ENCODE measurements at places on chromosomes 1 and 21. TPM values are rescaled to one million over a fixed set of nuclear protein-coding genes. Genes with fewer than 3 reads are reported as not detected.

DNA sequence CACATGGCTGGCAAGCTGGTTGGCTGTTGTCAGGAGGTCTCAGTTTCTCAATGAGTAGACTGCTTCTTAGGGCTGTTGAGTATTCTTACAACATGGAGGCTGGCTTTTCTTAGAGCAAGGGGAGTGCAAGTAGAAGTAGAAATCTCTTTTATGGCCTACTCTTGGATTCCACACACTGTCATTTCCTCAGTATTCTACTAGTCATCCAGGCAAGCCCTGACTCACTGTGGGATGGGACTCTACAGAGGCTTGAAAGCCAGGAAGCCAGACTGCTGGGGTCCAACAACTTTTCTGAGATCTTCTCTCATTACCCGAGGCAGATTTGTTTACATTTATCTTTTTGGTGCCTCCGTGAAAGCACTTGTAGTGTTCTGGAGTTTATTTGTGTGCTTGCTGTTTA lies 196.2 kb upstream of the APP start:
- DNase-seq: no peak
- no peaks in the 10 kb centered on the region for H3K4me1 ChIP-seq

DNA sequence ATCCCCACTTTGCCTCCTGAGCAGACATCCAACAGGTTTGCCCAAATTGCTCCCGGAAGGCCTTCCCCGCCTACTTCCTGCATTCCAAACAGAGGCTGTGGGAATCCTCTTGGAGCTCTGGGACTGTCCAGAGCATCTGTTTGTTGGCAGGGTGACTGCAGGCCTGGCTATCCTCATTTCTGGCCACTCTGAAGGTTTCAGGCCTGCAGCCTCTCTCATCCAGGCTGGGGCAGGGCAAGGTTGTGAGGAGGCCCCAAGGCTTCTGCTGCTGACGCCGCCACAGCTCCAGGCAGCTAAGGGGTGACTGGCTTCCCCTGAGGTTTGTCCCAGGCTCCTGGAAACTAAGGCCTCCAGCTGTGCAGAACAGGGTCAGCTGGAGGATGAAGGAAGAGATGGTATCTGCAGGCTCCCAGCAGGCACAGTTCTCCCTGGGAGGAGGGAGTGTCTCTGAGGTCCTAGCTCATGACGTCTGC lies 11.3 kb downstream of the CDK18 start:
- peak overlapping the region; percentile 67 for H3K27ac ChIP-seq
- H3K36me3 ChIP-seq: no peaks in the 10 kb centered on the region
- DNase-seq: no peak
- H3K4me3 ChIP-seq: no peak overlapping the region

- H3K36me3 ChIP-seq: no peaks in the 10 kb centered on the region
- no peaks in the 10 kb centered on the region for H3K4me1 ChIP-seq
- no peak overlapping the region for H3K4me3 ChIP-seq
- H3K27ac ChIP-seq: no peak overlapping the region
- H3K27me3 ChIP-seq: no peaks in the 10 kb centered on the region
- no peak for DNase-seq
Observed at GRCh38 chr1:43152866-43153265, 19.2 kb downstream of the EBNA1BP2 start.

DNA sequence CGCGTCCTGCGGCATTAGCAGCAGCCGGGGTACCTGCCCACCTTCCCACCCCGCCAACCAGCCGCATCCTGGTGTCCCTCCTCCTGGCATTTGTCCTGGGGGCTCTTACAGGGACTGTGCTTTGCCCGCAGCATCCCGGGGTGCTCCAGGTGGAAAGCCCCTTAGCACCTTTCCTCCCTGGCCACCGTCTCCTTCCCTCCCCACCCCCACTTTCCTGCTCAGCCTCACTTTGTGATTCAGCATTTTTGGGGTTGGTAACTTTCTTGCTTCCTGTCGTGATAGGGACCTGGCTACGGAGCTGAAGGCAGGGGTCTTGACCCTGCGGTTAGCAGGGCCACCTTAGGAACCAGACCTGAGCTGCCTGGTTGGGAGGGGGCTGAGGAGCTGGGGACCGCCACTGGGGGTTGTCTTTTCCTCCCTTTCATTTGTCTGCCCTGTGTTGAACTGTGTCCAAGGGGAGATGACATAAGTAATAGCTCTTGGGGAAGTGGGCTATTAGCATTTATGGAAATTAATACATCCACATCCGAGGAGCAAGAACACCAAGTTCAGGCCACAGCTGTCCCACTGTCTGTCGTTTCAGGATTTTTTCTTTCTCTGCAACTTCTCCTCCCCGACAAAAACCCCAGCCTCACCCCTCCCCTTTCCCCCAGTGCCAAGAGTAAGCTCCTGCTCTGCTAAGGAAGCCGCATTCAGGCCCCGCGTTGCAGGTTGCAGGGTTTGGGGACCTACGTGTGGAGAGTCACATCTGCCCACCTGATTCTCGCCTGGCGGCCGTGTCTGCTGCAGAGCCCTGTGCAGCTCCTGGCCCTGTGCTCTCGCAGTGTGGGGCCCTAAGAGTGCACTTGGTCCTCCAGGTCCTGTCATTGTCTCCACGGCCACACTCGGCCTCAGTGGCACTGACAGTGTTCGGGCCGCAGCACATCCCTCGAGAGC lies 1.6 kb upstream of the NPHP4 start:
- H3K4me1 ChIP-seq: no peaks in the 10 kb centered on the region
- no peak for DNase-seq
- no peaks in the 10 kb centered on the region for H3K27me3 ChIP-seq

- H3K27ac ChIP-seq: no peak overlapping the region
- H3K4me3 ChIP-seq: no peak overlapping the region
- H3K27me3 ChIP-seq: no peaks in the 10 kb centered on the region
- DNase-seq: no peak
- no peaks in the 10 kb centered on the region for H3K4me1 ChIP-seq
Observed at GRCh38 chr1:203089651-203090045, 3.8 kb upstream of the MYOG start.

DNA sequence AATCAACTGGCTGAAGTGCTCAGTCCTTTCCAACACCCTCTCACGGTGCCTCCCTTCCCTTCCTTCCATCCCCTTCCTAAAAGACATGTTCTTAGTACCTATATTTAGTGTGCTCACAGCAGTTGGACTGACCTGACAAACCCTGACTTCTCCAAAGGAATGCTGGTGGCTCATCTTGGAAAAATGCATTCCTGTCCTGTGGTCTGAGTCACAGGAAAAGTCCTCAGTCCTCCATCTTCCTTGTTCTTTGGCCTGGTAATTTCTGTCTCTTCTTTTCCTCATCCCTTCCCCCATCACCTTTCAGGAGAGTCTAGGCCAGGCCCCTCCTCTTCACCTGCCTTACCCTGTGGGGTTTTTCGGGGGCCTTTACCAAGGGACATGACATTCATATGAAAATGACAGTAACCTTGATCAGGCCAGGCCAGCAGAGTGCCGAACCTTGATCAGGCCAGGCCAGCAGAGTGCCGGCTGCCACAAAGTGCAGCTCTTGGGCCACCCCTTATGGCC lies 7.2 kb downstream of the ATP1B1 start:
- no peak for DNase-seq
- H3K27me3 ChIP-seq: no peaks in the 10 kb centered on the region
- H3K27ac ChIP-seq: peak overlapping the region; percentile 74
- H3K4me3 ChIP-seq: no peak overlapping the region
- H3K4me1 ChIP-seq: peaks cover 13% of the 10 kb centered on the region

DNA sequence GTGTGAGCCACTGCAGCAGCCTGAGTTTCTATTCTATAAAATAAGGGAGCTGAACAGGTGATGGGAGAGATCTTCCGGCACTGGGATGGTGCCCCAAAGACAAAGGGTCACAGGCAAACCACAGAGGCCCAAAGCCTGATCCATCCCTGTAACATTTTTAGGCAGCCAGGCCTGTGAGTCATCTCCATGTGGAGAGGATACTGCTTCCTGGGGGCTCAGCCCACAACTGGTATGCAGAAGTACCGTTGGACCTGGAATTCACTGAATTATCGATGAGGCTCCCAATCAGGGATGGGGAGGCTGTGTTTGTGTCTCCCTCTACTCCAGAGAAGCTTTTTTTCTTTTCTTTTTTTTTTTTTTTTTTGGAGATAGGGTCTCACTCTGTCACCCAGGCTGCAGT lies 48.8 kb upstream of the WASF2 start:
- no peak for DNase-seq
- H3K36me3 ChIP-seq: no peaks in the 10 kb centered on the region
- no peaks in the 10 kb centered on the region for H3K27me3 ChIP-seq
- H3K27ac ChIP-seq: peak overlapping the region; percentile 93

DNA sequence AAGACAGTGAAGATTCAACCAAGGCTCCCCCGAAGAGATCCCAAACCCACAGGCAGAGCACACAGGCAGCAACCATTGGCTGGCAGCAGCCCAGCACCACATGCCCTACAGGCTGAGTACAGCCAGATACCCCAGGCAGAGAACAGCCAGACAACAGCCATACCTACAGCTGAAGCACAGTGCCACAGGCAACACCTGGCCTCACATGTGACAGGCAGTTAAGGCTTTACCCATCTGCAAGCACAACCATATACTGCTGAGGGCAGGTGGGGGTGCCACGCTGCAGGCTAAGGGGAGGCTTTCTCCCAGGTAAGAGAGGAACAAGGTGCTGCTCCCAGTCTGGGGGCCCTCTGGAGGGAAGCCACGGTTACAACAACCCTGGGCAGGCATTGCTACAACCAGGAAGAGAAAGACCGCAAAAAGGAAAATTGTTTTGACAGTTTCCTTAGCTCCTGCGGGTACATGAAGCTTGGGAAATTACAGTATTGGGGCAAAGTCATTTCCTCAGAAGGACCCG lies 12.3 kb downstream of the CHIT1 start:
- H3K27ac ChIP-seq: no peak overlapping the region
- no peaks in the 10 kb centered on the region for H3K27me3 ChIP-seq
- no peak overlapping the region for H3K4me3 ChIP-seq
- DNase-seq: no peak
- no peaks in the 10 kb centered on the region for H3K4me1 ChIP-seq
- no peaks in the 10 kb centered on the region for H3K36me3 ChIP-seq

- H3K36me3 ChIP-seq: no peaks in the 10 kb centered on the region
- H3K27ac ChIP-seq: no peak overlapping the region
- no peak overlapping the region for H3K4me3 ChIP-seq
- no peaks in the 10 kb centered on the region for H3K4me1 ChIP-seq
Observed at GRCh38 chr1:96804648-96805047, 83.1 kb downstream of the PTBP2 start.

DNA sequence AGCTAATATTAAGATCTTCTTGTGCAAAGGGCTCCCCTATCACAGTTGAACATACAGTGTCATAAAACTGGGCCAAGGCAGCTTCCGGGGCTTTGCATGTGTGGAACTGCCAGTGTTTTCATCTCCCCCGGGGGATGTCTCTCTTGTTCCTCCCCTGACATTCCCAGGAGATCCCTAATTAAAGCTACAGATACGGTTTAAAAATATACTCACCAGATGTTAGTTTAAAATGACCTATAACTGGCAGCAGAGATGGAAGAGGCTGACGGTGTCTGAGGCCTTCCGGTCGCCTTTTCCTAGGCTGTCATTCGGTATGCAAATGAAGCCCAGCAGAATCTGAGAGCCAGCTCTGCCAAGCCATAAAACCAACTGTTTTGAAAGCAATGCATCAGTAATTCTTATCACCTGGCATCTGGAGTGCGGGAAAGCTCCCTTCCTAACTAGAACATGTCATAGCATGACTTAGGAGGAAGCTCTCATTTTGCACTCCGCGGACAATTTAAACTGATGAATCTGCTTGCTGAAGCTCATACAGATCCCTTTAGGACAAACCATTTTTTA lies 436.5 kb upstream of the VAMP3 start:
- no peak overlapping the region for H3K4me3 ChIP-seq
- DNase-seq: no peak
- no peaks in the 10 kb centered on the region for H3K27me3 ChIP-seq

DVL1 gene
- 55.2 TPM for total RNA-seq

OMA1 gene
- total RNA-seq: 48.2 TPM

RGS16 gene
- total RNA-seq: 1.3 TPM

ZFP69 gene
- total RNA-seq: 4.8 TPM
